ENCODE measurements at places on chromosomes 2 and 18.

DNA sequence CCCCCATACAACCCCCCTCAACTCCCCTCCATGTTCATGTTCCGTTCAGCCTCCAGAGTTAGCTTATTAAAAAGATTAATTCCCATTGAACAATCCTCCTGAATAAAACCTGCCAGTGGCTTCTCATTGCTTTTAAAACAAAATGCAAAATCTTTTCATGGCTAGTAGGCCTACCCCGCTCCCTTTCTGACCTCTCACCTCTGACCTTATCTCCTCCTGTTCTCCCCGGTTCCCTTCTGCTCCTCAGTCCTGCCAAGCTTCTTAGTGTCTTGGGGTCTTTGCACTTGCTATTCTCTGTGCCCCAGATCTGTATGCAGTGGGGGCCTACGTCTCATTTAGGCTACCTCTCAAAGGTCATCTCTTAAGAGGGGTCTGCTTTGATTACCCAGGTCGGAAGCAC lies 64.3 kb downstream of the RHOB start:
- no peak for DNase-seq

DNA sequence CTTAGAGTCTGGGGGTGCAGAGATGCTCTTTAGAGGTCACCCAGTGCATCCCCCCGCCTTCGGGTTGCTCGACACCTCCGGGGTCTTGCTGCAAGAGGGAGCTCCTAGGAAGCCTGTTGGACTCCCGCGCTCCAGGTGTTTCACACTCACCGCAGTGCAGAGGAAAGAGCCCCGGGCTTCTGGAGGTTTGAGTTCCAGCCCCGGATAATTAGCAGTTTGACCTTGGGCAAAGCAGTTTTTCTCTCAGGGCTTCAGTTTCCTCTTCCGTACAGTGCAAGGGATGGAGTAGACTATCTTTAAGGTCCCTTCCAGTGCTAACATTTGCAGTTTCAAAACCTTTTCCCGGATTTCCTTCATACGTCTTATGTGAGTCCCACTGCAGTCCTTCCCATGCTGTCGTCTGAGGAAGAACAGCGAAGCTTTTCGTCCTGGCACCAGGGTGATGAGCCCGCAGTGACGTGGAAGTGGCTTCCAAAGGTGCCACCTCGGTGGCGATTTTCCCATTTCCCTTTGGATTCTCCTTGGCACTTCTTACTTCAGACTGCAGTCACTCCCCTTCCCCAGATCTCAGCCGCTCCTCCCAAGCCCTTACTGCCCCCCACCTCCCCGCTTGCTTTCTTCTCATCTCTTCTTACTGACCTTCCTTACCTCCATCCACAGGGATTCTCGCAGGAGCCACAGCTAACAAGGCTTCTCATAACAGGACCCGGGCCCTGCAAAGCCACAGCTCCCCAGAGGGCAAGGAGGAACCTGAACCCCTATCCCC lies 585 bp downstream of the PNKD start:
- no peak for DNase-seq

GRCh38 chr18:77110936-77111335 lies 21.6 kb downstream of the MBP start:
- no peak for DNase-seq

DNA sequence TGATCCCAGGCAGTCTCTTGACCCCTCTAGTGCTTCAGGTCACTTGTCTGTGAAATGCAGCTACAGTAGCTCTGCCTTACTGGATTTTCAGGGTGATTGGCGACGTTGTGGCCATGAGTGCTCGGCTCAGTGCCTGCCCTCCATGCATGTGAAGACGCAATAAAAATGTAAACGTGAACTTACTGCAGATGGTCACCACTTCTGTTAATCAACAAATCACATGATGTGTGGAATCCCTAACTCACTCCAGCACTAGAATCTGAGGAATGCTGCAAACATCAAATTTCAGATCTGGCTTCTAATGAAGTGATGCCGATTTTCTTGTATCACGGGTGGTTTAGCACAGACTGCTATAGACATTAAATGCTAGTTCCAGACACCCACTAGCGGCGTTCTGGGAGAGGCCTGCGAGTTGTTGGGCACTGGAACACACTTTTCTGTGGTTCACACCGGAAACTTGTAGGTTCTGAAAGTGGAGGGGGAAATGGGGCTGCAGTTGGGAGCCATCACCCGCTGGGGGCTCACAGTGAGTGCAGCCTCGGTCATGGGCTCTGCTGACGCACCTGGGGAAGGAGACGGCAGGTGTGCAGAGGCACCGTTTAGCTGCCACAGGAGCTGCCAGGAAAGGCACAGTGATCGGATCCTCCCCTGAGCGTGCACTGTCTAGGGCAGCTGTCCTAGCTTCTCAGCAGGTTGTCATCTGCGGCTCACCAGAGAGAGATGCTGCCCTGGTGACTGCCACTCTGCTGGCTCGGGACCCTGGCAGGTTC lies 6.5 kb downstream of the CNDP1 start:
- DNase-seq = no peak

- no peak for DNase-seq
Observed at GRCh38 chr2:33777786-33778185, 178.7 kb upstream of the FAM98A start.

DNA sequence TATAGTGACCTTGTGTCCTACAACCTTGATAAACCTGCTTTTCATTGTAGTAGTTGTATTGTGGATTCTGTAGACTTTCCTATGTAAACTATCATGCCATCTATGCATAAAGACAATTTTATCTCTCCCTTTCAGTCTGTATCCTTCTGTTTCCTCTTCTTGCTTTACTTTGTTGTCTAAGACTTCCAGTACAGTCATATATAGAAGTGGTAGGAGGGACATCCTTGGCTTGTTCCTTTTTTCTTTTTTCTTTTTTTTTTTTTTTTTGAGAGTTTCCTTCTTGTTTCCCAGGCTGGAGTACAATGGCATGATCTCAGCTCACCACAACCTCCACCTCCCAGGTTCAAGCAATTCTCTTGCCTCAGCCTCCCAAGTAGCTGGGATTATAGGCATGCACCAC lies 39.7 kb downstream of the UBE2F start:
- no peak for DNase-seq

DNA sequence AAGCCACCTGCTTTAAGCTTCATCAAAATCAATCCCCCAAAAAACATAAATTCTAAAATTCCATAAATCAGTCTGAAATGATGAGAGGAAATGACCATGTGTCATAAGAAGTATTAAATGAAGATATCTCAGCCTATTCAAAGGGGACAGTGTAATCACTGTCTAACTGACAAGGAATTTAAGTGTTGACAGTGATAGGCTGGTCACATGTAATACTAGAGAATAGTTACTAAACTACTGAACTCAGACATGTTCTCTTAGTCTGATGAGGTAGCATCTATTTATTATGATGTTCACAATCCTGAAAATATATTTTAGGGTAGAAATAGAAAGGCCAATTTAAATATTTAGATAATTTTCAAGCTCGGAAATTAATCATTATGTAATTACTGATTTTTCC lies 216.1 kb downstream of the L3MBTL4 start:
- DNase-seq = no peak

DNA sequence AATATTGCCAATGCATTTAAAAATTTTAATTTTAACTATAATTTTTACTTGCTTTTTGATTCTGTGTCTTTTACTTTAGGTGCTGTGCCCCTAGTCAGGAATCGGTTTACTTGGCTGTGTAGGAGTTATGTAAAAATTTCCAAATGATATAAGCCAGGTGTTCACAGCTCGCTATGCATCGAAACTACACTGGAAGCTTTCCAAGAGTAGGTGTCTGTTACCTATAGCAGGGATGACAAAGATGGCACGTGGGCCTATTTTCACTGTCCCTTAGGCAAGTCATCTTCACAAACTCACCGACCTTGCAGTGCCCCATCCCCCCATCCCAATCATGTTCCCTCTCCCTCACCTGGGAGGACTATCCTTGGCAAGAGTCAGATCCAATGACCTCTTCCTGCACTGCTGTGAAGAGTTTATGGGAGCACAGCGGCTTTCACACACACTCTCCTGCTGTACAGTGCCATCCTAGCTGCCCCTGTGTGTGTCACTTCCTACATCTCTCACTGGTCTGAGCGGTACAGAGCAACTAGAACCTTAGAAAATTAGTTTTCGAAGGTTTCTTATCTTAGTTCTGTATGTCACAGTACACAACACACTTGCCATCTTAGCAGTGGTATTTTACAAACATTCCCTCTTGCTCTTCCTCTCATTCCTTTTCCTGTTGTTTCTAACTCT lies 49.2 kb upstream of the NAB1 start:
- no peak for DNase-seq

GRCh38 chr2:62471816-62472215 lies 34.2 kb downstream of the TMEM17 start:
- DNase-seq = no peak

GRCh38 chr2:239689410-239689809 lies 288.6 kb upstream of the HDAC4 start:
- no peak for DNase-seq

- no peak for DNase-seq
Observed at GRCh38 chr2:235394278-235394828, 99.5 kb upstream of the AGAP1 start.

GRCh38 chr18:76618721-76619120 lies 123.7 kb upstream of the ZNF516 start:
- DNase-seq = no peak

DNA sequence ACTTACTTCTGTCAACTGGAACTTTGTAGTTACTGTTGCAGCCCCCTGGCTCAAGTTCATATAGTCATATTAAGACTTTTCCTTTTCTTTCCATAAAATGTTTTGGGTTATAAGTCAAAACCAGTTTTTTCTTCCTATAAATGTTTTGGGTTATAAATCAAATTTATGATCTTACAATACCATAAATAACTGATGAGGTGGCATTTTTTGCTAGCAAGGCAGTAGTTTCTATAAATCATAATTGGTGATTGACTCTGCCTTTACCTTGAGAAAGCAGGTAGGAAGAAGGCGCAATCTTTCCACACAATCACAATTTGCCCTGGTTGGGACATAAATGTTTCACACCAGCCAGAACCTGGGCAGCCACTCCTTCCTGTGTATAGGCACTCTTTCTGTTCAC lies 5.1 kb upstream of the DYTN start:
- no peak for DNase-seq

GRCh38 chr2:112621790-112622527 lies 23.8 kb upstream of the SLC20A1 start:
- DNase-seq = no peak

DNA sequence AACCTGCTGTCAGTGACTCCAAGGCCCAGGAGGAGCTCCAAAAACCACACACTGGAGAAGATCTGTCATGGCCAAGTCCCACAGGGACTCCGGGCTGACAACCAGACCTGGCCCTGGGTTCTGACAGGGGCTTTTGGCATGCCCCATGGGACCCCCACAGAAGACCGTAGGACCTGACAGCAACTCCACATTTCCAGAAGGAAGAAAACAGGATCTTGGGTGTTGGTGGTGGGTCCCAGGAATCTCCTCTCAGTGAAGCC lies 275.9 kb upstream of the HS6ST1 start:
- no peak for DNase-seq

DNA sequence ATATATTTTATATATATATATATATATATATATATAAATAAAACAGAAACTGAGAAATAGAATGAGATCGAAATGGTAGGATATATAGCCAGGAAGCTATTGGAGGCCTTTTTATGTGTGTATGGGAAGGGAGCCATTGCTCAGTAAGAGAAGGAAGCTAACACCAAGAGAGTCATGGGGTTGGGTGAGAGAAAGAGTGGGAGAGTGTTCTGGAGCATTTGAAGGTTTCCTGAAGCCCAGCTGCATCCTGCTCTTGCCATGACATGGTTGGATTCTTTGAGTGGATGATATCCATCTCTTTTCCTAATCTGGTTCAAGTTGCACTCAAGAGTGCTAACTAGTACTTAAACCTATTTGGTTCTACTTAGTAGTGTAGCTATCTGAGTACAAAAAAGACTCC lies 282.3 kb downstream of the DYSF start:
- no peak for DNase-seq

DNA sequence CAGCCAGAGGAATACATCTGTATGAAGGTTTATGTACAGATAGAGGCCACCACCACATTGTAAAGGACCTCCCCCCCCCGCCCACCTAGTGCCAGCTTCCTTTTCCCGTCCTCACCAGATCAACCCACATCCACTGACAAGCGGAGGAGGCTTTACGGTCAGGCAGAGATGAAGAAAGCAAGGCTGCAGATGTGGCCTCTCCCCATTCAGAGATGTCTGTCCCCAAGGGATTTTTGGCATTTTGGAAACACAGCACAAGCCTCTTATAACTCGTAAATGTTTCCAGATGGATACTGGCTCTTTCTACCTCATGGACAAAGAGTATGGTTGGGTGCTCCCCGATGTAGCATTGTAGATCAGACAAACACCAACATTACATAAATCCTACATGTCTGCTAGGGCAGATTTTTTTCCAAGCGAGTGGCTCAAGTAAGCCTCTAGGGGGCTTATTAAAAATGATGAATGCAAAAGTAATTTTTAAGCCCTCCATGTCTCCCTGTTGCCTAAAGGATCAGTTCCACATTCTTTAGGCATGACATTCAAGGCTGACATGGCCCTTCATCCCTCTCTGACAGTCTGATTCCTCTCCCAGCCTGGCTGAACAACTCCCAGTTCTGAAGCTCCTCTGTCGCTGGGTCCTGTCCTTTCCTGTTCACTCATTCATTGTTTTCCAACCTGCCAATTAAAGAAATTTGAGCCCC lies 11.7 kb downstream of the VIT start:
- no peak for DNase-seq

DNA sequence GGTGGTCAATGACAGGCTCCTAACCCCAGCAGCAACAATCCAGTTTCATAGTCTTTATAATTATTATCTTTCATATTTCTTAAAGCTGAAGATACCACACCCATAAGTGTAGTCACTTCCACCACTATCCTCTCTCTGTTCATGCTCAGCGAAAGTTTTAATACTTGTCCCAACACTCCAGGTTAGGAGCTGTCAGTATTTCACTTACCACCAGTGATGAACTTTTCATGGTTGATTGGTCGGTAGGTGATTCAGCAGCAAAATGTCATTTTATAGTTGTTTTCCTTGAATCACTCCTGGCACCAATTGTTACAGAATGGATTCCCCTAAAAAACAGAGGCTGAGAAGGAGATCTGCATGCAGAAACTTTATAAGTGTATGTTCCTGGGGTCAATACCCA lies 324.9 kb downstream of the CCDC85A start:
- DNase-seq = no peak

- DNase-seq = no peak
Observed at GRCh38 chr2:241150660-241151530, 628 bp downstream of the PPP1R7 start.

GRCh38 chr18:6294148-6294784 lies 120.4 kb downstream of the L3MBTL4 start:
- DNase-seq = no peak

DNA sequence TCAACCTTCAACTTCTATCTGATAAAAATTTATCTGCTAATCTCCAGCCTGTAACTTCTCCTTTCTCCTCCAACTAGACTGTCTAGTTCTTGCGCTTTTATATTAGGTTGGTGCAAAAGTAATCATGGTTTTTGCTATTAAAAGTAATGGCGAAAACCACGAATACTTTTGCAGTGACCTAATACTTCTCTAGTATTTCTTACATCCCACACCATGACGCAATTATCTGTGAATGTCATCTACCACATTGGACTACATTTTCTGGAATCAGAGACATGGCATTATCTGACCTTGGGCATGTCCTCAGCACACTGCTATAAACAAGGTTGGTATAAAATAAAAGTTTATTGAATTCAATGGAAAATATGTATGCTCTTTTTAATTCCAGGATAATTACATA lies 370.2 kb upstream of the LYPD1 start:
- no peak for DNase-seq
